ENCODE measurements at places on chromosomes 11 and 22. TPM values are rescaled to one million over a fixed set of nuclear protein-coding genes. Genes with fewer than 3 reads are reported as not detected.

OR4P4 gene
- total RNA-seq, result not detected

- peak; percentile 40 for DNase-seq
Observed at GRCh38 chr22:20803696-20804324, 29.9 kb downstream of the SERPIND1 start.

- DNase-seq, result no peak
Observed at GRCh38 chr11:71575723-71576424, 6.8 kb downstream of the KRTAP5-11 start.

DNA sequence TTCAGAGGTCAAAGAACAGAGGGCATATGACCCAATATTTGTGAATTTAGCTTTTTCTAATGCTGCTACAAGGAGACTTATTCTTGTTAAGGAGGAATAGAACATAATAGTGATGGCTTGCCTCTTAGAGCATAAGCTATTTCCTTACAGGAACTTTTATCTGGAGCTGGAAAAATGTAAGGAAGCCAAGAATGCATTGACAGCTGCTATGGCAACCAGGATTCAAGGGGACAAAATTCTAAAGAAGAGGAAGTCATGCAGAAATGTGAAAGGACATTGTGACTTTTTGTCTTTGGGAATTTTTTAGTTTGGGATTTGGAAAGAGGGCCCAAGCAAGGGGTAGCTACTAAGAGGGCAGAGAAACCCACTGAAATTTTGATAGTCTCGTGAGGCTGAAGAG, 51.1 kb downstream of the EHF start:
- DNase-seq, result no peak

GRCh38 chr22:46879083-46879482, 116.6 kb downstream of the TBC1D22A start:
- DNase-seq, result no peak

GRCh38 chr11:122898799-122899198, 16.2 kb downstream of the JHY start:
- DNase-seq, result no peak

ZP1 gene
- total RNA-seq, result not detected

FAM83F gene
- 0.36 TPM for total RNA-seq

SMIM35 gene
- total RNA-seq, result not detected

RFPL3 gene
- not detected for total RNA-seq

DNA sequence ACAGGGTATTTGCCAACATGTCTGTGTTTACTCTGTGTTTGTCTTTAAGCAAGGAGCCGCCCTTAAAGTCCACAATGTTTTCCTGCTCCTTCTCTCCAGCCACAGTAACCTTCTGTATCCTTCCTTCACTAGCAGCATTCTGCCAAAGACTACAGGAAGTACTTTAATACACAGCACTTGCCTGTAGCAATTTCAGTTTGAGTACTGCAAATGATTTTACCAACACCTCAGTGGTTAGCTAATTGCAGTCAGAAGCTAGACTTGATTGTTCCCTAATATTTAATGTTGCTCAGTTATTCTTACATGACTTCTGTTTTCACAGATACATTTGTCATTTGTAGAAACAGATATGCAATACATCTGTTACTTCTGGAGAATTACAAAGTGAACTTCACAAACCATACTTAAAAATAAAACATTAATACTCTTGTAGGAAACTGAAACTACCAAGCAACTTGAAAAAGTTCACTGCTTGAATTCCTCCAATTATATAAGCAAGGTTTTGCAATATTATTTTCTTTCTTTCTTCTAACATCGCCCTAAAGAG, 69.1 kb downstream of the FCHSD2 start:
- DNase-seq, result no peak

- no peak for DNase-seq
Observed at GRCh38 chr22:19630614-19631013, 83.7 kb upstream of the SEPTIN5 start.

- no peak for DNase-seq
Observed at GRCh38 chr11:128400382-128401203, 186.8 kb downstream of the ETS1 start.

GRCh38 chr11:113724778-113725177, 18.7 kb upstream of the TMPRSS5 start:
- no peak for DNase-seq

DNA sequence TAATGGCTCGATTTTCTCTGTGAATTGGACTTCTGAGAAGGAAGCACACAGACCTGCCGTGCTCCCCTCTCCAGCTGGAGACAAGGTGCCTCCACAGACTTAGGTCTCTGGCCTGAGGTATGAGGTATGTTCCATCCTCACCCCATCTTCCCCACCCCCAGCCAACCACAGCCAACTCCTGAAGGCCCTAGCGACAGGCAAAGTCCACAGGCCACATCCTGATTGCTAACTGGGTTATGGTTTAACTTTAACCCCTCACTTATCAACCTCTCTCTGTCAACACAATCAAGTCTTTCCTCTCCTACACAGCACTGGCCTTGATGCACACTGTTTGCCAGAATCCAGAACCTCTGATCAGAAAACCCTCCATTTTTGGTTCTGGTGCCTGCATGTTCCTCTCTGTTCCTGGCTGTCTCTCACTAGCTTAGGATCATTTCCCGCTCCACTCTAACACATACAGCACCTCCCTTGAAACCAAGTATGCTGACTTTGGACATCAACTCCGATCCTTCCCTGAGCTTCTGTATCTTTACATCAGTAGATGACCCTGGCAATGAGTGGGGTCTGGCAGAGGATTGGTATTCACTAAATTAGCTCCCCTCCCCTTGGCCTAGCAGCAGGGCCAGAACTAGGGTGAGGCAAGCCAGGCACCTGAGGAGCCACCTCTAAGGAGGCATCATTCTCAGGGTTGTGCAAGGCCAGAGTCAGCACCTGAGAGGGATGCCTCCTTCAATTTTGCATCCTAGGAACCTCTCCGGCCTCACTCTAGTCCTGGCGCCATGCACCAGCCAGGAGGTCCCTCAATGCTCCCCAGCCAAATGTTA, 22.0 kb downstream of the JAML start:
- no peak for DNase-seq

- no peak for DNase-seq
Observed at GRCh38 chr22:48340191-48340590, 1487.5 kb downstream of the BRD1 start.

GRCh38 chr11:99327527-99327926, 306.8 kb downstream of the CNTN5 start:
- no peak for DNase-seq

DNA sequence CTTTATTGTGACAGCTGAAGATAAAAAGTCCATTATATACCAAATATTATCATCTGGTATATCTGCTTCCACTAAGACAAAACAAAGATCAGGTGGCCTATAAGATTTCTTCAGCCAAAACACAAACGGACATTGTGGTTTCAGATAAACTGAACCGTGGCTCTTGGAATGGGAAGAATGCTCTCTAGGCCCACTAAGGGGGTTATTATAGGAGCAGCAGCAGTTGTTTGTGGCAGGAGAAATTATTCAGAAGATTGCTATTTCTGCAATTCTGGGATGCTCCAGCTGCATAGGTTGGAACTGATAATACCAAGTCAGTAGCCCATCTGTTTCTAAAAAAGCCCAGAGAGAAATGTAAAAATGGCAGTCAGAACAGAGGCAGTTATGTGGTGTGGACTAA, 145.3 kb downstream of the NCAM1 start:
- DNase-seq, result no peak

DNA sequence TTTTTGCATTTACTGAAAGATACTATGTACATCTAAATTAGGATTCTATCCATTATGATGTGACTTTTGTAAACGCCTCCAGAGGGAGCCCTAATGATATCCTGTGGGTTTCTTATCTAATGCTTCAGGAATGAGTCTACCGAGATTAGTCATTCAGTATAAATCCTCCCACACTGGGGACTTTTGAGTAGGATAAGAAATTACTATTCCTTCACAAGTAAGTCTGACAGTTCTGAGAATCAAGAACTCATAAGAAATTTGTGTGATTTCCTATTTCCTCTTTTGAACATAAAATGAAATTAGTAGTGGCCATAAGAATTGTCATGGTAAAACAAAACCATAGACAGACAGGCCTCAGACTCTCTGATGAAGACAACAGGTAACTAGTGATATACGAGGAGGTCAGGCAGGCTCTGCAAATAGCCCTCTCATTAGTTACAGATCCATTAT, 10.0 kb upstream of the OR5M1 start:
- no peak for DNase-seq

DNA sequence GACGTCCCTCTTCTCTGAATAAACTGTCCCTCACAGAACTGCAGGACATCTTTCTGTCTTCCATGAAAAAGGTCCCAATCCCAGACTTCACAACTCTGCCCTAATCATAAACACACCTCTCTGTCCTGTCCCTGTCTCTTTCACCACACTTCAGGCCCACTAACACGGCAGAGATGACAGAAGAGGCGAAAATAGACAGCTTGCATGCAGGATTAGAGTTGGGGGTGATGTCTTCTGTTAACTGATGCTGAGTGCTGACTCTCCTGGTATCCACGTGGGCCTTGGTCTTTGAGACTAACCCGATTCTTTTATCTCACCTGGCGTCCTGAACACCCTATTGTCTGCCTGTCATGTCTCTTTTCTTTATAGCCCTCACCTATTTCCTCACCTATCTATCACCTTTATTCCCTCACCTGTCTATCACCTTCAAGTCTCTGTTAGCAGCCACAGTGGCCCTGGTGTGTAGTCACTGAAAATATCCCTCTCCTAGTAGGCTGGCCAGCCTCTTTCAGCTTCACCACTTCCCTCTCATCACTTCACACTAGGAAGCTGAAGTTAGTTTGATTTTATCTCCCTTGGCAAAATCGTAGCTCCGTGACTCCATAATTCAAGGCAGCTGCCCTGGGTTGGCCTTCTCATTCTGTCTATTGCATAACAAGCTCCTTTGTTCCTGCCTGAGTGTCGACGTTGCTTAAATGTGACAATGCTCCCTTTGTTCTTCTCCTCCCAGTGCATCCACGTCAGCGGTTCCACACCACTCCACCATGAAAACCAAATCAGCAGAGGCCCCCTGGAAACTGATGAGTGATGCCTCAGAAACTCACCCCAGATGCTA, 30.6 kb upstream of the DRD2 start:
- DNase-seq, result no peak

DNA sequence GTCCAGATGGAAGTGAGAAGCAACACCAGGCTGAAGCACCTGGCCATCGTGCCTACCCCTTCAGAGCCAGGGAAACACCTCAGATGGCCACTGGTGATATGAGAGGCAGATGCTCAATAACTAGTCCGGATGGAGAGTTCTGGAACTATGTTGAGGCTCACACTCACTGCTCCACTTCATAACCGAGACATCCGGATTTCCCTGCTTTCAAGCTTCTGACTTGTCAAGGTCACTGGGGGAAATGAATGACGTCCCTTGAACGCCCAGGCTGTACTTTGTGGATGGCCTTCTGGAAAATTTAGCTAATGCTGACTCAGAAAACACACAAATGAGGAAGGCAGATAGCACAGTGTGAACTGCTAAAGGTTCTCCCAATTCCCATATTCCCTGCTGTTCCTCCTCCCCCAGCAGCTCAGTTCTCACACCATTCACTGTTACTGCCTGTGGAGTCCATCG, at the start of gene LYVE1:
Gene LYVE1 (minus strand): TSS at position 180 of the 456 bp plus-strand sequence. CDS start 133 bp downstream, at position 47.
- no peak for DNase-seq

DNA sequence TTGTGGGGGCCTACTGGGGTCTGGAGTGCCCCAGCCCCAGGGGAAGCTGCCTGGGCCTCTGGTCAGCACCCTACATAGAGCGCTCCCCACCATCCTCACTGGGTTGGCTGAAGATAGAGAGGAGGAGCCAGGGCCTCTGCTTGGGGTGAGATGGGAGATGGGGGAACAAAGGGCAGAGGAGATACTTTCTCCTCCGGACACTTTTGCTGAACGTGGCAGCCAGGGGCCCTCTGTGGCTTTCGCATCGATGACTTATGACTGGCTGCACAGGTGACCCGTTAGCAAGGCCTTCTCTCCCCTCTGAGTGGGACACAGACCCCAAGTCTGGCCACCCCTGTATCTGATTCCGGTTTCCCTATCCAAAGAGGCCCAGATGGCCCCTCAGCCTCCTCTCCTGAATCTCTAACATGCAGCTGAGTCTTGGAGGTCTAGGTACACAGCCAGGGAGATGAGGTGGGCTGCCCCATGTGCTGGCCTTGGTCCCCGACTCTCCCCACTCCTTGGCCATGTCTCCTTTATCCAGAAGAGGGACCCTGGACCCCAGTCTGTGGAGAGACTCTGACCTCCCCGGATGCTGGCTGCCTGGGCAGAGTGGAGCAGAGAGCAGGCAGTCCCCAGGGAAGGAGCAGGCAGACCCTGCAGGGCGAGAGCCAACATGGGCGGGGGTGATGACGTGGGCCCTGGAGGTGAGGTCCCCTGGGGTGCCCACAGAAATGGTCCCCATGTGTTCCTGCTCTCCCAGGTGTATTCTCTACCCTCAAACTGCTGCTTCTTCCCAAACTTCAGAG, 59.3 kb upstream of the NECTIN1 start:
- no peak for DNase-seq

OSM gene
- total RNA-seq, result 0.27 TPM

DNA sequence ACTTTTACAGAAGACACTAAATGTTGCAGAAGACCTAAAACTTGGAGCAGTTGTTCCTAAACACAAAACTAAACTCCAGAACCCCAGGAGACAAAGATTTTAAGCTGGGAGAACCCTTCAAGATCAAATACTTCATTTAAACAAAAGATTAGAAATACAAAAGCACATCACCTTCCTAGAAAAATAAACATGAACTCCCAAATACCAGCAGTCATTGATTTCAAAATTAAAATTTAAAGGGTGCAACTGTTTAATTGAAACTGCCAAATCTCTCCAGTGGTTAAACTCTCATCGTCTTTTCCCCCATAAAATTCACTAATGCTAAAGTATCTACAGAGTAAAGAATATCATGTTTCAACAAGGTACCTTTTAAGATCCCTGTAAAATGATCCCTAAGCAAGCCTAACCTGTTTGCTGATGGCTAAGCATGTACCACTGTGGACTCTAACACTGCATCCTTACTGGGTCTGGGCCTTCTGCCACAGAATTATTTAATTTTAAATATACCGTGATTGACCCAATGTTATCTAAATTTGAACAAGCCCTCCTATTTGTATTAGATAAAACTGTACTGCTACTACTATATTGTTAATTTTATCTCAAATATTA, 53.7 kb upstream of the CCDC34 start:
- no peak for DNase-seq

DNA sequence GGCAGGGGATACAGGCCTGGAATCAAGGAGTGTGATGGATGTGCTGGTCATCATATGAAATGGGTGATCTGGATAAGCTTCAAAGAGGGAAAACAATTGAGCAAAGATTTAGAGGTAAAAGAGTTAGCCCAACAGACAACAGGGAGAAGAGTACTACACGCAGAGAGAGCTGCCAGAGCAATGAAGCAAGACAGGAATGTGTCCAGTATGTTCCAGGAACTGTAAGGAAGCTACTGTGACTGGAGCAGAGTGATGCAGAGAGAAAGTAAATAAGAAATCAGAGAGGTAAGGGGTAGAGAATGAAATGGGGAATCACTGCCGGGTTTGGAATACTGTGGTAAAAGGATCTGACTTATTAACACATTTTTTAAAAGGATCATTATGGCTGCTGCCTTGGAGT, 255.1 kb downstream of the DCDC1 start:
- DNase-seq, result no peak

CNGA4 gene
- total RNA-seq, result 0.36 TPM

DNA sequence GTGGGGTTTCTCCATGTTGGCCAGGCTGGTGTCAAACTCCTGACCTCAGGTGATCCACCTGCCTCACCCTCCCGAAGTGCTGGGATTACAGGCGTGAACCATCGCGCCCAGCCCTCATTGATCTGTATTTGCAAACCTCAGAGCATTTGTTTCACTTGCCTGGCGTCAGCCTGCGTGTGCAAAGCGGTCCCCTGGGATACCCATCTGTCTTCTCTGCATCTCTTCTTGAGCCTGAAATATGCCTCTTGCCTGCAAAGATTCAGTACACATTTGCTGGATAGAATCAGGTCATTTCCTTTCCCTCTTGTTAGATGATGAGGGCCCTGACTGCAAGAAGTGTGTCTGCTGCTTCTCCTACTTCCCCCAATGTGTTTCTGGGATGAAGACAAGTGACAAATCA, 1291.0 kb downstream of the TBC1D22A start:
- DNase-seq, result no peak
